ENCODE measurements at places on chromosomes 1 and 21.

DNA sequence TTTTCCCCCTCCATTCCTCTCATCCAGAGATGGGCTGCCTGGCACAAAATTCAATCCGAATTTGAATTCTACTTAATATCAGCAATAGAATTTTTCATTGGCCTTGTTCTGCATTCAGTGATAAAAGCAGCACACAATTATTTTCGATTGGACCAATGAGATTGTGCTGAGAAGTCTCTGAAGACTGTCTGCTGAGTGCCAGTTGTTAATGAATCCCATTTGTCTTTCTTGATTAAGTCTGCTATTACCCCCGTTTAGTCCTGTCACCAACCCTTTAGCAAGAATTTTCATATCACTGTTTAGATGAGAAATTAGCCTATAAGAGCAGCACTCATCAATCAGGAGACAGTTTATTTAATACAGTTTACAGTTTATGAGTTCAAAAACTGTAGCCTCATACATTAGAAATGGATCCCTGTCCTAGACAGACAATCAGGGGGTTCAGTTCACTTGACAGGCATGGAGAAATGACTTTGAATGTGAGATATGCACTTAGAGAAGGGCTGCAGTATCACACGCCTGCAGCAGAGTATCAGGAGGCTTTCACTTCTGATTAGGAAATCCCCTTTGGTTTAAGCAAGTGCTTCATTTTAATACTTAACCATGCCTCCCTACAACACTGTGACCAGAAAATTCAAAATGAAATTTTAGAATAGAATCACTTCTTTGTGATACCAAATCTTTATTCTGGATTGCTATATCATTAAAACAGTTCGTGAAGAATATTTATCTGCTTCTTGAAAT, 304.7 kb upstream of the PTBP2 start:
- DNase-seq = peak; percentile 19

DNA sequence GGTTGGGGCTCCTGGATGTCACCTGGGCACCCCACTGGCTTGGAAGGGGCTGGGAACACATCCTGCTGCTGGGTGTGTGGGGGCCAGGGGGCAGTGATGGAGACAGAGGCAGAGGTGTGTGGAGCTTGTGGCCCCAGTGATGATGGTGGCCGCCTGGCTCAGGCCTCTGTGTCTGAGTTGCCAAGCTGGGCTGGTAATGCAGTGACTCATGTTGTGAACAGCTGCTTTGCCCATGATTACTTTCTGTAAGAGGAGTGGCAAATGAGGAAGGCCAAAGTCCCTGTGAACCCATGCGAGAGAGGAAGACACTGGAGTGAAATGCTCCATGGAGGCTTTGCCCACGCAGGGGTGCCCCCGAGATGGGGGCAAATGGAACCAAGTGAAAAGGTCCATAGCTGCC, 86.8 kb downstream of the KCNJ6 start:
- peak; percentile 76 for DNase-seq

- DNase-seq = no peak
Observed at GRCh38 chr1:41215623-41216022, 26.5 kb downstream of the SCMH1 start.

- no peak for DNase-seq
Observed at GRCh38 chr1:201883266-201883665, 5.4 kb upstream of the SHISA4 start.

DNA sequence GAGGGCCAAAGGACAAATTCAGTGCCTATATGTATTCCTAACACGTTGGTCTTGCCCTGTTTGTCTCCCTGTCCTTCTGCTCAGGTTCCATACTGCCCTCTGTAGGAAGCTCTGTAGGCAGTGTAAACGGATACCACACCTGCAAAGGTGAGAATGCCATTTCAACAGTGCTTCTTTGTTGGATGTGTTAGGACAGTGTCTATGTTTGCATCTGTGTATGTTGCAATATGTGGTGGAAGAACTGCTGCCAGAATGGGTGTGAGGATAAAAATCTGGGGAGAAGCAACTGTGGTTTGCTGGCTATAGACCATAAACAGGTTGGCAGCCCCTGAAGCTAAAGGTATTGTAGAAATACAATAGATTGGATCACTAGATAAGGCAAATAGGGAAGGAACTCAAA, 113.1 kb upstream of the BMP8A start:
- peak; percentile 49 for DNase-seq

GRCh38 chr1:236348071-236348470, 46.0 kb upstream of the EDARADD start:
- no peak for DNase-seq

GRCh38 chr1:17598251-17598650, 58.8 kb downstream of the ARHGEF10L start:
- DNase-seq = no peak

- no peak for DNase-seq
Observed at GRCh38 chr1:186463511-186463910, 2.6 kb upstream of the PDC start.

GRCh38 chr1:173934440-173934839, 17.3 kb upstream of the SERPINC1 start:
- peak; percentile 25 for DNase-seq

Data from renal cortical epithelial cell (primary cell).